ENCODE measurements at places on chromosomes 11 and 22.

GRCh38 chr11:10150800-10151199 lies 143.2 kb downstream of the SBF2 start:
- DNase-seq: no peak

DNA sequence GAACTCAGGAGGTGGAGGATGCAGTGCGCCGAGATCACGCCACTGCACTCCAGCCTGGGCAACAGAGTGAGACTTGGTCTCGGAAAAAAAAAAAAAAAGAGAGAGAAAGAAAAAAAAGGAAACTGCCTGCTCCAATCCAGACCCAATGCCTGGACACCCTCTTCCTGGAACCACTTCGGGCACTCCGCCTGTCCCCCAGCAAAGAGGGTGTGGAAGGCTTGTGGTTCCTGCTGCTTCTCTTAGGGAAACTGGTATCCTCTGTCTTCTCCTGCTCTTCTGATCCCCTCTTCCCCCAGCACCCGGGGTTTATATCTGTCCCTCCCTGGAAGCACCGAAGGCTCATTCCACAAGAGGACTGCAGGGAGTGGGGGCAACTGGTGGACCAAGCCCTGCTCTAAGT lies 12.9 kb downstream of the CHRNA10 start:
- no peak for DNase-seq

- no peak for DNase-seq
Measured at GRCh38 chr11:81036168-81036870, 1595.5 kb upstream of the TENM4 start.

DNA sequence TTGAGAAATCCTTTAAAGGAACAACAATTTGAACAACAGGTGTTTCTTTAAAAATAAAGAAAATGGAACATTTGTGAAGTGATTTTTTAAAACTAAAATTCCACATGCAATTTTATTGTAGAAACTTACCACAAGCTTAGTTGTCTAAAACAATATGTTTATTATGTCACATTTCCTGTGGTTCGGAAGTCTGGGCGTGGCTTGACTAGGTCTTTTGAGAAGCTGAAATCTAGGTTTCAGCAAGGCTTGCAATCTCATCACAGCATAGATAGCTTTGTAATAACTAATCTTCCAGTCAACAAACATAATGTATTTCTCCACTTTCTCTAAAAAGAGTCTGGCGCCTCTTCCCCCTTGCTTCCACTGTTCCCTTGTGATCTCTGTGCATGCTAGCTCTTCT lies 27.0 kb downstream of the MS4A6A start:
- DNase-seq: no peak

- DNase-seq: peak; percentile 63
Measured at GRCh38 chr11:3920148-3920852, 64.8 kb downstream of the STIM1 start.
